ENCODE measurements at places on chromosomes 3 and 15.

GRCh38 chr3:78580681-78581080, 1187.1 kb downstream of the ROBO1 start:
- DNase-seq = no peak

- DNase-seq = no peak
These were observed 91.7 kb downstream of the DIPK2A start for GRCh38 chr3:144063306-144063705.

DNA sequence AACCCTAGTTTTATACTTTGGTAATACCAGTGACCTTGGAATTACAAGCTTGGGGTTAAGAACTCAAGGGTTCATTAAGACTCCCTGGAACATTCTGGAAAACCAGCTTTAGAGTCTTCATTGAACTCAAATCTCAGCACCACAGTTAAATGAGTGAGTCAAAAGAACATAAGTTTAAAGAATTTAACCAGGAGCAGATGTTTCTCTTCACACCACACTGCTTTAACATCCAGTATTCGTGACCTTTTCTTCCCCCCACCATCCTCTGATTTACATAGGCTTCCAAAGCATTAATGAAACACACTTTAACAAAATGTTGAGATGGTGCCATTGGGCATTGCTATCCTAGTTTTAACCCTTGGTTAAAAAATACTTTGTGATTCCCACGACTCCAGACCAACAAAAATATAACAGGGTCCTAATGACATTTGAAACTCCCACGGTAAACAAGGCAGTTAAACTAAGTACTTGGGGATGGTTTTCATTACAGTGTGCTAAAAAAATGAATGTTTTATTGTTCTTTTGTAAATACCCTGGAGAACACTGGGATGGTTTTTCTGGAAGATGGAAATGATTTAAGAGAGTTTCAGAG, 123.9 kb downstream of the OXNAD1 start:
- DNase-seq = peak; percentile 49

GRCh38 chr15:90234096-90234988, at the start of gene GDPGP1:
GDPGP1 (plus strand) TSS chr15:90234209; CDS start chr15:90240909, 6,700 bp downstream.
- DNase-seq = peak; percentile 88

DNA sequence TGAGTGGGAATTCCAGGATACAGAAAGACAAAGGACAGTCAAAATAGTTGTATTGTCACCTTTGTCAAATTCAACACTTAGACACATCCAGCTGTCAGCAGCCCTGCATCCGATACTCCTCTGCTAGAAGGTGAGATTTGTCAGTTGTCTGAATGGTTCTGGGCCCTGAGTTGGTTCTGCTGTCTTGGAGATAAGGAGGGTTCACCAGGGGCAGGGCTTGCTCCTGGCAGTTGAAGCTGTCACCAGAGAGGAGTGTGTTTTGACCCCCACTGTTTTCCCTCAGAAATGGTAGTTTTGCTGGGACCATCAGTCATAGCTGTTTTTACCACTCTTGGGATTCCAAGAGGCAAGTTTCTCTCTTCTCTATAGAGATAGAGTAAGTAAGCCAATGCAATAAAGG, 3.2 kb upstream of the KY start:
- no peak for DNase-seq

DNA sequence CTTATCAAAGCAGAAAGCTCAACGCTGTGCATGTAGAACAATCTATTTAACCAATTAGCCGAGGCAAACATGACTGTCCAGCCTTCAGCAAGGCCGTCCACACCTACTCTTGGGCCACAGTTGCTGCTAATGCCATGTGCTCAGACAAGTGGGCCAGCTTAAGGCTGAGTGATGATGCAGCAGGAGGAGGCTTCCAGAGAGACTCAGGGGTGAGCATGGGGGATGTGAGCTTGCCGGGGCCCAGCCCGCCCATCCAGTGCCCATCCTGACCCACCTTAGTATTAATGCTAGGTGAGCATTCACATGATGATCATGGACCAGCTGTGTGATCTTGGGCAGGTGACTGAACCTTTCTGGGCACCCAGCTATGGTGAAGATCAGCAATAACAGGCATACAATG, 150.1 kb downstream of the TPRA1 start:
- no peak for DNase-seq

GRCh38 chr15:60374628-60375081, 23.1 kb downstream of the ANXA2 start:
- no peak for DNase-seq

DNA sequence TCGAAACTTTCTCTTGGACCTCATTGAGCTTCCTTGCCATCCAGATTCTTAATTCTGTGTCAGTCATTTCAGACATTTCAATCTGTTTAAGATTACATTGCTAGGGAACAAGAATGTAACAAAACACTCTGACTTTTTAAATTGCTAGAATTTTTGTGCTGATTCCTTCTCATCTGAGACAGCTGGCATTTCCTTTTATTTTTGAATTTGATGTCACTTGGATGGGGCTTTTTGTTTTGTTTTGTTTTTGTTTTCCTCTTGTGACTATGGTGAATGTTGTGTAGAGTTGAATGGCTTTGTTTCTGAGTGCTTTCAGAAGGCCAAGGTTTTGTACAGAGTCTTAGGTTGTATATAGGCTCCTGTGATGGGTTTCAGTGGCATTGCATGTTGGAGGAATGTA, 1129.3 kb downstream of the NAALADL2 start:
- DNase-seq = no peak

GRCh38 chr15:81080996-81081395, 53.1 kb upstream of the CFAP161 start:
- no peak for DNase-seq

- no peak for DNase-seq
These were observed 106.2 kb upstream of the RAP2B start for GRCh38 chr3:153055779-153056178.

GRCh38 chr3:160677459-160677881, 510 bp downstream of the ARL14 start:
- peak; percentile 19 for DNase-seq

DNA sequence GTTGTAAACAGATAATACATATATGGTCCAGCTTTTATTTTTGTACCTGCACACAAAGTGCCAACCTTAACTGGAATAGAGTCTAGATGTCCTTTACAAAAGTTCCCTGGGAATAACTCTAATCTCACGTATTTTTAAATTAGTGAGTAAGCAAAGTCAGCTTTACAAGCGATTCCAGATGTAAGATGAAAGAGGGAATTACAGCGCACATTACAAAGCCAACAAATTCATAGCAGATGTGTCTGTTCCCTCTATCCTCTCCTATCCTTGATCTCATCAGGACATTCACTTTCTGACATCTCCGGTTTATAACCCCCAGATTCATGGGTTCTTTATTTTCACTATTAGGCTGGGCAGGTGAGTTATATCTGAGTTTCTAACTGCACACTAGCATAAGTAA, 406.8 kb upstream of the ZNF385D start:
- no peak for DNase-seq

DNA sequence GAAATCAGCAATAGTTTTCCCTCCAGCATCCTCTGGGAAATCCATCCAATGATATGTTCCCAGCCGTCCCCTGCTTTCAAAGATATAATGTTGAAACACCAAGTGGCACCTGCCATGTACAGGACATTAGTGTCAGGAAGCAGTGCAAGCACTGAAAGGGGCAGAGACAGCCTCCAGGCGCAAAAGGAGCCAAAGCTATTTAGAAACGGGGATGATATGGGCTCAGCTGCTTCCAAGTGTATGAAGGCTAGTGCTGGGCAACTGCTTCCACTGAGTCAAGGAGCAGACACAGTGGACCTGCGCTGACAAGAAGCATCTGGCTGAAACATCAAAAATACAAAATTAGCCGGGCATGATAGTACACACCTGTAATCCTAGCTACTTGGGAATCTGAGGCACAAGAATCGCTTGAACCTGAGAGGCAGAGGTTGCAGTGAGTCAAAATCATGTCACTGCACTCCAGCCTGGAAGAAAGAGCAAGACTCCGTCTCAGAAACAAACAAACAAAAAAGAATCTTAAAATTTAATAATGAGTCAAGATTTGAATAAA, 119.7 kb downstream of the AQP9 start:
- no peak for DNase-seq

GRCh38 chr3:157376603-157377300, 59.9 kb upstream of the PTX3 start:
- no peak for DNase-seq

DNA sequence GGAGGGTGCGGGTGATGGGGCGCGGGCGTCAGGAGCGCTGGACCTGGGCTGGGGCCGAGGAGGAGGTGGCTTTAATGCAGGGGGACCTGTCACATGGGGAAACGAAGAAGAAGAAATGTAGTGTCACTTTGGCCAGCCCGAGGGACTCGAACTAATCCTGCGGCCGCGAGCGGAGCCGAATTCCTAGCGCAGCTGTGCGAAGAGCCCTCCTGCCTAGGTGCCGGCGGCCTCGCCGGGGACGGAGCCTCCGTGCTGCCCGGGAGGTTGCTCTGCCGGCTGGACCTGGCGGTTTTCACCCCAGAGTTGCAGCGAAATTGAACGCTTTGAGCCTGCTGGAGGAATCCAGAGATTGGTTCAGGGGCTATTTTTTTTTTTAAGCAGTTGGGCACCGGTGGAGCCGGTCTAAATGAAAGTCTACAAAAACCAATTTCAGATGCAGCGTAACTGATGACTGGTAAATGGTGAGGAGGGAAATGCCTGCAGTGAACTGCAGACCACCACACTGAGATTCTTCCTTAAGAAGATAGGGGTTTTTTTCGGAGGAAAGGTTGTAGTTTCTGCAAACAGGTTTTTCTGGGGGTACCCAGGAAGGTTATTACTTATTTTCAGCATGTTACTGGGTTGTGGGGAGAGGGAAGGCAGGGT, 662 bp downstream of the TMEM108 start:
- no peak for DNase-seq

- DNase-seq = no peak
These were observed 19.7 kb downstream of the ABHD2 start for GRCh38 chr15:89107984-89108383.

GRCh38 chr3:113079218-113079961, 88.6 kb downstream of the GTPBP8 start:
- DNase-seq = no peak

GRCh38 chr15:59691194-59691805, 2.2 kb upstream of the BNIP2 start:
- no peak for DNase-seq

- no peak for DNase-seq
These were observed 9.2 kb downstream of the PTX3 start for GRCh38 chr3:157445857-157446256.

DNA sequence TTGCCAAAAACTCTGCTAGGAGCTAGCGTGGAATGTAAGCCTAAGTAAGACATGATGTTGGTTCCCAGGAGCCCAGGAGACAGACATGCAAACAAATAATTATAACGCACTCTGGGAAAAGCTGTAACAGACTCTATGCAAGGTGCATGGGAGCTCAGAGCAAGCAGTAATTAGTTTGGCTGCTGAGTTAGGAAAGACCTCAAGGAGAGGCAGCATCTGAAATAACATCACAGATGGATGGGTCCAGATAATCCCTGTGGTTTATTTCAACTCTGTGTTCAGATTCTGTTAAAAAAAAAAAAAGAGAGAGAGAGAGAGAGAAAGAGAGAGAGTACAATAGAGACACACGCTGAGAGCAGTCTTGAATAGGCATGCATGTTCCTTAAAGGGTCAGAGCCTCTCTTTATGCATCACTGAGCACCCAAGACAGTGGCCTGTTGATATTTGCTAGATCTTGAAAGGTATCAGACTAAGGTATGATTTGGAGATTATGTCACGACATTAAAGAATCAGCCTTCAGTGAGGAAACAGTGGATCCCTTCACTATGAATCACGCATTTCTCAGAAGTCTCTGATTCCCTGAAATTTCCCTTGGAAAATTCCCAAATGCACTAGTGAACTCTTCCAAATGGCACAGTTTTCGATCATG, 124.4 kb upstream of the LIPC start:
- DNase-seq = no peak

GRCh38 chr3:18743761-18744160, 318.6 kb upstream of the SATB1 start:
- no peak for DNase-seq

- no peak for DNase-seq
These were observed 40.6 kb downstream of the LYZL4 start for GRCh38 chr3:42369832-42370231.

GRCh38 chr3:167918008-167918596, 177.6 kb downstream of the GOLIM4 start:
- no peak for DNase-seq

DNA sequence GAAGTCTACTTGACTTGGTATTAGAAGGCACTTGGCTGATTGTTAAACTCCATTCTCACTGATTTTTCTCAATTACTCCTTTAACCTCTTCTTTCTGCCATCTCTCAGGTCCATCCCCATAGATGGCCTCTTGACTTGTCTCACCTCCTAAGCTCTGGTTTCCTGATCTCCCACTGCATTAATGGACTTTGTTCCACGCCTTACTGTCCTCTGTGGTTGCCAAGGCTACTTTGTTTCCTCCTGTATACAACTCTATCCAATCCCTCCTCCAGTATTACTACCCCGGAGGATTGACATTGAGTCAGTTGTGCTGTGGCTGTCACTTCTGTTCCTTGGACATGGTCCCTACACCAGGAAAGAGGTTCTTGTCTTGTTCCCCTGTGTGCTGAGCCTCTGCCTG, 10.6 kb upstream of the GLCE start:
- no peak for DNase-seq

GRCh38 chr3:157417247-157417646, 19.4 kb upstream of the PTX3 start:
- no peak for DNase-seq

DNA sequence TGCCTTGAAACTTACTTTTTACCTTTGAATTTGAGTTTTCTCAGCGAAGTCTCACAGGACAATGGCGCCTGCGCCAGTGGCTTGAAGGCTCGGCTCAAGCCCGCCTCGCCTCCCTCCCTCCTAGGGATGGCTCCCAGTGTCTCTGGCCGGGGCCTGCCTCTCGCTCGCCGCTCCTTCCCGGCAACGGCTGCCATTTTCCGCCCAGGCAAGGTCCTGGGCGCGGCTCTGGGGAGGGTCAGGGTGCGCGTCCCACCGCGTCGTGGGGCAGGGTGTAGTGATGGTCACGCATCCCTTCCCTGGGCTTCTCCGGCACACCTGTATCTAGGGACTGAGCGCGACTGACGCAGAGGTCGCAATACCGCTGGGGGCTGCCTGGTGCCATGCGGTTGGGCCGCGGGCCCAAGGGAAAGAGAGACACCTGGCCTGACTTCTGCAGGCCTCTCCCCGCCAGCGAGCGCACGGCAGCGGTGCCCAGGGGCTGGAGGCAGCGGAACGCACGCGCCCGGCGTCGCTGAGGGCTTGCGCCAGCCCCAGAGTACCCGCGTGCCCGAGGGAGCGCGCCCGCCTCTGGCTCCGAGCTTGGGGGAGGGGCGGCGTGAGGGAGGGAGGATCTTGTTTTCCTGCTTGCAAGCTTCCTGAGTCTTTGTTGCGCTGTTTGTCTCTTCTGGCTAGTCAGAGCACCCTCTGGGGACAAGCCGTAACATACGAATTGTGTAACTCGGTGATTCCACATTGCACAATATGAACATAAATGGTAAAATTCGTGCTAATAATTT, 20.7 kb upstream of the FEM1B start:
- DNase-seq = peak; percentile 96
